Suprapubic skin (tissue), 4 donors: ENCODE measurements at places on chromosomes 2 and 18. TPM values are rescaled to one million over a fixed set of nuclear protein-coding genes. Genes with fewer than 3 reads are reported as not detected.

- no peak for DNase-seq
- no peaks in the 10 kb centered on the region for H3K4me1 ChIP-seq
Observed at GRCh38 chr2:238743243-238744065, 104.4 kb upstream of the TWIST2 start.

GRCh38 chr2:185531721-185532120 lies 206.9 kb upstream of the FSIP2 start:
- H3K4me1 ChIP-seq = no peaks in the 10 kb centered on the region
- H3K4me3 ChIP-seq = no peak overlapping the region
- no peaks in the 10 kb centered on the region for H3K27me3 ChIP-seq

GRCh38 chr2:29910960-29911359 lies 10.4 kb downstream of the ALK start:
- H3K36me3 ChIP-seq = no peaks in the 10 kb centered on the region
- H3K27ac ChIP-seq = no peak overlapping the region
- no peak overlapping the region for H3K4me3 ChIP-seq
- H3K4me1 ChIP-seq = no peaks in the 10 kb centered on the region
- peaks cover 28% of the 10 kb centered on the region for H3K27me3 ChIP-seq

- H3K4me1 ChIP-seq = no peaks in the 10 kb centered on the region
- H3K4me3 ChIP-seq = no peak overlapping the region
- no peaks in the 10 kb centered on the region for H3K36me3 ChIP-seq
- no peak overlapping the region for H3K27ac ChIP-seq
- no peak for DNase-seq
Observed at GRCh38 chr2:241788572-241788971, 11.9 kb downstream of the GAL3ST2 start.

- DNase-seq = no peak
- H3K36me3 ChIP-seq = peaks cover 29% of the 10 kb centered on the region
- H3K27ac ChIP-seq = no peak overlapping the region
Observed at GRCh38 chr2:60891180-60891579, 9.8 kb downstream of the REL start.

DNA sequence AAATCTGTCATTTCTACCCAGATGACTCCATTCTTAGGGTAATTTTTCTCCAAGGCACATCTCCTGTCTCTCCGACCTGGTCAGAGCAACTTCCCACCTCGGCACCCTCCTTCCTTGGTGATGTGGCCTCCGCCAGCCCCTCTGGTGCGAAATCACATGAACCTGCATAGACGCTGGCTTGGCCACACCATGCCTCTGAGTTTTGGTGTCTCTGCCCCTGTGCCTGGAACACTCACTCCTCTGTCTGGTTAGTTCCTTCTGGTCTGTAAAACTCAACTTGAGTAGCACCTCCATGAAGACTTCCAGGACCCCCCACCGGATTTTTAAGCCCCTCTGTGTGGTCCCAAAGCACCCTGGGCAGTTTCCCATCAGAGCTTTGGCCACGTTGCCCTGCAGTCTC lies 83.2 kb upstream of the OTOS start:
- H3K4me3 ChIP-seq = no peak overlapping the region
- no peaks in the 10 kb centered on the region for H3K4me1 ChIP-seq
- H3K27ac ChIP-seq = no peak overlapping the region
- peak; percentile 67 for DNase-seq
- H3K27me3 ChIP-seq = peaks cover 44% of the 10 kb centered on the region

- no peak overlapping the region for H3K27ac ChIP-seq
- no peak overlapping the region for H3K4me3 ChIP-seq
- H3K27me3 ChIP-seq = no peaks in the 10 kb centered on the region
- DNase-seq = no peak
- no peaks in the 10 kb centered on the region for H3K36me3 ChIP-seq
Observed at GRCh38 chr2:223101340-223102039, 49.5 kb downstream of the KCNE4 start.

Gene TUBA4B
- total RNA-seq = not detected

Gene PJVK
- total RNA-seq = 1.7 TPM
